ENCODE measurements at places on chromosomes 12 and 14.

DNA sequence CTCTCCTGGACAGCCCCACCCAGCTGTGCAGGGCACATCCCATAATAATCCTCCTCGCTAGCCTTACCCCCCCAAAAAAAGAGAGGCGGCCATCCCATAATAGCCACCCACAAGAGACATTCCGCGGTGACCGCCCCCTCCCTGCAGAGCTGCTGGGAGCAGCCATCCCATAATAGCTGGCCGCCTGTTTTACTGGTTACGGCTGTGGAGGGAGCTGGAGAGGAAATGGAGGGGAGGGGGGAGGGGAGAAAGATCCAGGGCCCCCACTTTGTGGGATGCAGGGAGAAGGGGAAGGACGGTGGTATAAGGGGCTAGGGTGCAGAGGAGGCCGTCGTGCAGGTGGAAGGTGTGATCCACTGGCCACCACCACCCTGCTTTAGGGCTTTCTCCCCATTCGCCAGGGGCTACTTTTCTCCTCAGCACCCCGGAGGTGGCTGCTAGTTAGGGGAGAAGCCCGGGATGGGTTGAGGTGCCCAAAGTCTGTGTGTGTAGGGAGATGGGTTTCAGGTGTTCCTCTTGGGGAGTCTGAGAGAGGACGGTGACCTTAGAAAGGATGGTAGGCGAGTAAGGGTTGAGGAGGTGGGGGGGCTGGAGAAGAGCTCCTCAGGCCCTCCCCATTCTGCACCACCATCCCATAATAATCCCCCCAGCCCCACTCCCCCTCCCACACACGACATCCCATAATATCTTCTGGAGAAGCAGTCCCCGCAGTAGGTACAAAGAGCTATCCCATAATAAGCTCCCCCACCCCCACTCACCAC, 6.0 kb upstream of the CHD4 start:
- peak overlapping the region; percentile 95 for H3K27ac ChIP-seq
- DNase-seq, result no peak
- H3K27me3 ChIP-seq, result no peaks in the 10 kb centered on the region
- no peak overlapping the region for H3K4me3 ChIP-seq

GRCh38 chr12:30936036-30936435, 9.5 kb downstream of the TSPAN11 start:
- H3K27me3 ChIP-seq, result no peaks in the 10 kb centered on the region
- H3K36me3 ChIP-seq, result no peaks in the 10 kb centered on the region
- H3K4me3 ChIP-seq, result no peak overlapping the region
- no peaks in the 10 kb centered on the region for H3K4me1 ChIP-seq
- no peak for DNase-seq

DNA sequence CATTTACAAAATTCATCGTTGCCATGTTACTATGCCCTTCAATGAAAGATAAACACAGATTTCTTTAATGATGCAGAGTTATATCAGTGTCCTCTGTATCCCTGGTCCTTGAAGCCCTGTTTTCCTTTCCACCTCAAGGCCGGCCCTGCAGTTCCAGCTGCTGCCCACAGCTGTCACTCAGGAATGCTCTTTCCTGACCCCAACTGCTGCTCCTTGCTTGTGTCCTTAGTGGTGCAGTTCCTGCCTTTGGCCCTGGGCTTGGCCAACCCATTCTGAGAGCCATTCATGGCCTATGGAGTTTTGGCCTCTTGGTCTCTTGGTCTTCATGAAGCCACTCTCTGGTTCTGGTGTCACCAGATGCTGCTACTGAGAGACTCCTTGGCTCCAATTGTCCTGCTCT, 93.1 kb downstream of the GAS2L3 start:
- H3K4me1 ChIP-seq, result no peaks in the 10 kb centered on the region
- DNase-seq, result no peak
- H3K27me3 ChIP-seq, result no peaks in the 10 kb centered on the region
- H3K36me3 ChIP-seq, result no peaks in the 10 kb centered on the region
- no peak overlapping the region for H3K4me3 ChIP-seq
- no peak overlapping the region for H3K27ac ChIP-seq

DNA sequence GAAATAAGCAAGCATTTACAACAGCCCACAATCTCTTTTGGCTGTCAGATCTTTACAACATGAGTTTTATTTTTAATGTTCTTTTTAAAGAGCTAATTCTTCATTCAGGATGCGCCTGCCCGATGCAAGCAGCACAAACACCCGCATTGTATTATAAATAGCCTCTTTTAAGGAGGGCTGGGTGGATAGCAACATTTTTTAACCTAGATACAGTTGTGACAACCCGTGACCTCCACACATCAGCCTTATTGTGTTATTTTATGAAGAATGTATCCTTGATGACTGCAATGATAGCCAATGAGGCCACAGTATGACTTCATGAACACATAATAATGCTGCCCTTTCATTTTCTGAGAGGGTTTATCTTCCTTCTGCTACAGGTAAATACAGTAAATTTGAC, 173.7 kb downstream of the FOXN3 start:
- H3K27ac ChIP-seq, result no peak overlapping the region
- H3K36me3 ChIP-seq, result no peaks in the 10 kb centered on the region
- H3K4me3 ChIP-seq, result no peak overlapping the region
- no peaks in the 10 kb centered on the region for H3K27me3 ChIP-seq

GRCh38 chr12:115201966-115202365, 518.0 kb upstream of the TBX3 start:
- H3K4me1 ChIP-seq, result no peaks in the 10 kb centered on the region
- no peak overlapping the region for H3K4me3 ChIP-seq
- no peaks in the 10 kb centered on the region for H3K36me3 ChIP-seq
- no peak for DNase-seq
- no peak overlapping the region for H3K27ac ChIP-seq

DNA sequence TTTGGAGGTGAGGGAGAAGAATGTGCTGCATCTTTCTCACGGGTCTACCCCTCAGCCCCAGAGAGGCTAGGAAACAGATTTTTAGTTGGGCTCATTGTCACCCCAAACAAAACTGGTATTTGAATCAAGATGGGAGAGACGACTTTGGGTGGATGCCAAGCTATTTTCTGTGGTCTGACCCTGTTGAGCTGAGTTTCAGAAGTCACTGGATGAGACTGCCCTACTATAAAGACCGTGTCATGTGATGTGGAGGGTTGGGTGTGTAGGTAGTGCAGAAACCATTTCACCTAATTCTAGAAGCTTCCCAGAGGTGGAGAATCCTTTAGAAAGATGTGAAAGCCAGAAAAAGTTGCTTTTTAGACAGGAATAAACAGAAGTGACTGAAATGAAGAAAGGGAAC, 60.2 kb downstream of the IFT43 start:
- no peak overlapping the region for H3K27ac ChIP-seq
- no peaks in the 10 kb centered on the region for H3K27me3 ChIP-seq
- H3K36me3 ChIP-seq, result peaks cover 13% of the 10 kb centered on the region
- H3K4me1 ChIP-seq, result no peaks in the 10 kb centered on the region
- DNase-seq, result no peak
- H3K4me3 ChIP-seq, result no peak overlapping the region

DNA sequence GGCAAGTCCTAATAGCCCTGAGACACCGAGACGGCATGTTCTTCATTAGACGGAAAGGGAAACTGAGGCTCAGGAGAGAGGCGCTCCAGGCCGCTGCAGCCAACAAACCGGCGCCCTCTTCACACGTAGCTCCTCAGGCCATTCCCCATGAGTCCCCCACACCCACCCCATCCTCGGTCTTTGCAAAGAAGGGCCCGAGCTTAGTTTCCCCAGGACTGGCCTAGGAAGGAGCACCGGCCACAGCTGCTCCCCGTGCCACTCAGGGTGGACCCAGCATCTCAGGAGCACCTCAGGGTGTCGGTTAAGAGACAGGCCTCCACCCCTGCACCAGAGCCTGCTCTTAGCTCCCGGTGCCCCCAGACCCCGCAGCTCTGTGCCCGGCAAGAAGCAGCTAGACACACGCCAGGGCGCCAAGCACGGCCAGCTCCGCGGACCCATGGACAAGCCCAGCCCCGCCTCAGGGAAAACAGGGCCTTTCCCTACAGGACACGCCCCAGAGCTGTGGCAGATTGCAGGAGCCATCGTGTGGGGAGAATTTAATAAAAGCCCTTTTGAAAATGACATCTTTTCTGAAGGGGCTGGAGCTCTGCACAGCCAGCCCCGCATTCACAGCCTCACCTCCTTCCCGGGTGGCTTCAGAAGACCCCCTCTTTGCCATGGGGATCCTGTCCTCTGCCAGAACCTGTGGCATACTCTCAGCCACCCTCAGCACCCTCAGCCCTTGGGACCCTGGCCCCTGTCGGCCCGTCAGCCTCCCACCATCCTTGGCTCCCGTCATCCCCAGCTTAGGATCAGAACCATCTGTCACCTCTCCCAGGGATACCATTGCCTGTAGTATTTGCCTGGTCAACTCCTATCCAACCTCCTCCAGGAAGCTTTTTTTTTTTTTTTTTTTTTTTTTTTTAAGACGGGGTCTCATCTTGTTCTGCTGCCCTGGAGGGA, 59.7 kb downstream of the LGMN start:
- H3K36me3 ChIP-seq, result no peaks in the 10 kb centered on the region
- H3K27ac ChIP-seq, result no peak overlapping the region
- DNase-seq, result no peak
- H3K4me3 ChIP-seq, result no peak overlapping the region

DNA sequence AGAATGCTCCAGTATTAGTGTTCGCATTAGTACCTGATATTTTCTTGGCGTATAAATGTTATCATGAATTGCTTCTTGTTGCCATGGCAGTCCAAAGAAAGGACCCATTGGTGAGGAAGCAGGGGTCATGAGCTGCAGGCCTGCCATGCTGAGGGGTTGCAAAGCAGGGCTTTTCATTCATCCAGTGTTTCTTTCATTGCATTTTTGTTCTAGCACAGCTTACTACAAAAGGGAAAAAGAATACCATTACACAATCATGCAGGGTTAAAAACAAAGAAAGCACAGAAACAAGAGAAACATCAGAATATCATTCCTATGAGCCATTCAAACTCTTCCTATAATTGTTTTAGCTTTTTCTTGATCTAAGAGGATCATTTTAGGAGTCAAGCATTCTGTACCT, 24.0 kb downstream of the DICER1 start:
- peaks cover 11% of the 10 kb centered on the region for H3K4me1 ChIP-seq
- DNase-seq, result no peak
- H3K27me3 ChIP-seq, result no peaks in the 10 kb centered on the region
- H3K4me3 ChIP-seq, result no peak overlapping the region
- no peak overlapping the region for H3K27ac ChIP-seq

- no peak for DNase-seq
- H3K27ac ChIP-seq, result peak overlapping the region; percentile 97
- H3K4me1 ChIP-seq, result peaks cover 11% of the 10 kb centered on the region
- no peaks in the 10 kb centered on the region for H3K27me3 ChIP-seq
These were observed 1.1 kb downstream of the CNIH1 start for GRCh38 chr14:54440037-54440436.

DNA sequence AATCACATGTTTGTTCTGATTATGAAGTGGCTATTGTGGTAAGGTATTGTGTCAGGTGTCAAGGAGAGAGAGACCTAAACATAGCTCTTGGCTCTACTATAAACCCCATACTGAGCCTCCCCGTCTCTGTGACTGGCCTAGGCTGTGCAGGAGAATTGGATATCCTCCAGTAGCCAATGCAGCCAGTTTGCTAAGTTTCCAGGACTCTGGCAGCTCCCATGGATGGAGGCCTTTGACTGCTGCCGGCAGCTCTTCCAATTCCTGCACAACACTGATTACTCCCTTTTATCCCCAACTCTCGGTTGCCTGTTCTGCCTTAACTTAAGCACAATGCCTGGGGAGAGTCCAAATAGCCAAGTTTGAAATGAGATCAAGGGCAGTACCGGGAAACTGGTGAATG, 59.3 kb downstream of the ABCC9 start:
- H3K4me3 ChIP-seq, result no peak overlapping the region
- no peaks in the 10 kb centered on the region for H3K4me1 ChIP-seq
- no peaks in the 10 kb centered on the region for H3K36me3 ChIP-seq
- no peaks in the 10 kb centered on the region for H3K27me3 ChIP-seq

GRCh38 chr12:27163048-27163715, 80.8 kb upstream of the C12orf71 start:
- no peaks in the 10 kb centered on the region for H3K4me1 ChIP-seq
- DNase-seq, result no peak
- H3K27ac ChIP-seq, result no peak overlapping the region
- H3K4me3 ChIP-seq, result no peak overlapping the region

DNA sequence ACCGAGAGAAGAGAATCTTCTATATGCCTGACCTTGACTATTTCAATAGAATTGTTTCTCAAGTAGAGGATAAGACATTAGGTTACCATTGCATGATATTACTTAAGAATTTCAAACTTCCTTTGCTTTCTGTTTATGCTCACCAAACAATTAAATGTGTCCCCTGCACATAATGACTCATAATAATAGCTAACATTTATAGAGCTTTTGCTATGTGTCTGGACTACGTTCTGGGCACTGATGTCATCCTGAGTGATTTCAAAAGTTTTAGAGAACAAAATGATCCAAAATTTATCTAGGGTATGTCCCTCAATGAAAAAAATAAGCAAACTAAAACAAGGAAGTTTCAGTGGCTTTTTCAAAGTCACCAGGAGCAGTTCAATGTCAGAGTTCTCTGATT, 38.8 kb downstream of the SLC15A5 start:
- H3K4me1 ChIP-seq, result no peaks in the 10 kb centered on the region
- no peak overlapping the region for H3K4me3 ChIP-seq
- no peaks in the 10 kb centered on the region for H3K36me3 ChIP-seq
- DNase-seq, result no peak

- no peaks in the 10 kb centered on the region for H3K27me3 ChIP-seq
- no peak overlapping the region for H3K4me3 ChIP-seq
- no peak overlapping the region for H3K27ac ChIP-seq
- no peak for DNase-seq
These were observed 156.8 kb downstream of the KCNA5 start for GRCh38 chr12:5200278-5201087.

DNA sequence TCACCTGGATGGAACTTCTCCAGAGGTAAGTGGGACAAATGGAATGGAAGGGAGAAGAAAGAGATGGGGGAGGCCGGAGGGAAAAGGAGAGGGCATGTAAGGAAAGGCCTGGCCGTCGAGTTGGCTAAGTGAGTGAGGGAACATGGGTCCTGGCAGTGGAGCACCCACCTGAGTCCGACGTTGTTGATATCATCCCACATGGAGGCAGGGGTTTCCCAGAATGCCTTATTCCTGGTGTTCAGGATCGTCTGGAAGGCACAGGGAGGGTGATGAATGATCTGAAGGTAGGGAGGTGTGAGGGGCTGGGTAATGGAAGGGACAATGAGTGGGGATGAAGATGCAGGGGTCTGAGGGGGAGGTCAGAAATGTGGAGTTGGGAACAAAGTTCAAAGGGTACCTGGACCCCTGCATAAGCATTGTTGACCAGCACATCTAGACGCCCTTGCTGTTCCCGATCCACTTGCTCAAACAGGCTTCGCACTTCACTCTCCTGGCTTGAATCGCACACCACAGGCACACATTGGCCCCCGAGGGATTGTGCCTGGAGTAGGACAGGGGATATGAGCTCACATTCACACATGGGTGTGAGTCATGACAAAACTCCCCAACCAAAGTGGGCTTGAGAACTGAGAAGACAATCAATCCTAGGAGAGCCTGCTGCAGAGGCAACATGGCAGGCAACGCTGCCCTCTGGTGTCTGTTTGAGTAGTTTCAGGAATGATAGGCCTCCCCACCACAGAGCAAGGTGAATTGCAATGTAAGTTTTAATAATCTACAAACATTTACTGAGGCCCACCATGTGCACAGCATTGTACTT, 3.0 kb downstream of the DHRS1 start:
- peaks cover 64% of the 10 kb centered on the region for H3K36me3 ChIP-seq
- H3K4me3 ChIP-seq, result no peak overlapping the region

- no peaks in the 10 kb centered on the region for H3K4me1 ChIP-seq
- no peak overlapping the region for H3K4me3 ChIP-seq
- H3K27ac ChIP-seq, result no peak overlapping the region
- no peaks in the 10 kb centered on the region for H3K27me3 ChIP-seq
- H3K36me3 ChIP-seq, result peaks cover 62% of the 10 kb centered on the region
- no peak for DNase-seq
These were observed 10.6 kb upstream of the PSEN1 start for GRCh38 chr14:73125746-73126145.

All from esophagus squamous epithelium (tissue), 5 donors.